Brain (organoid and tissue), 16 donors: ENCODE measurements at places on chromosomes 3 and 15. TPM values are rescaled to one million over a fixed set of nuclear protein-coding genes. Genes with fewer than 3 reads are reported as not detected.

DNA sequence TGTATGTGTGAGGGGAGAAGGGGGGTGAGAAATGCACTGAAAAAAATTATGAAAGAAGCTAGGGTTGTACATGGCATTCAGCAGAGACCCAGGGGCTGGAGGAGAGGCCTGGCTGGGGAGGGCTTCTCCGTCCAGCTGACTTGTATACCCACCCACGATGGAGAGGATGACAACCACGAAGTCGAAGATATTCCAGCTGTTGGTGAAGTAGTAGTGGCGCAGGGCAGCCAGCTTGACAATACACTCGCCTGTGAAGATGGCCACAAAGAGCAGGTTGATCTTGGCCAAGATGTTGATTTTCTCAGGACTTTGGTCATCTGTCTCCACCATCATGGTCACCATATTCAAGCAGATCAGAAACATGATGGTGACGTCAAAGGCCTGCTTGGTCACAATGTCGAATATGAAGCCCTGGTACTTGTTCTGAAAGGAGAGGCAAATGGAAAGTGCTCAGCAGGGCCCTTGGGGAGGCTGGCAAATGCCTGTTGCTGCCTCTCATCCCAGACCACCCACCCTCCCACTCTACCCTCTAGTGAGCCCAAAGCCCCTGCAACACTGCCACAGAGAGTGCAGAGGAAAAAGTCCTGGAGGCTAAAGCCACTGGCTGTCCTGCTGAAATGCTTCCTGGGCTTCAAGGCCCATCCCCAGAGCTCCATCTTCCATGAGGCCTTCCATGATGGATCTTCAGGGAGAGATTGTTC lies 58.1 kb downstream of the EXOG start:
- no peak for DNase-seq

- DNase-seq: no peak
Measured at GRCh38 chr3:132549890-132550578, 47.0 kb upstream of the ACKR4 start.

- no peak for DNase-seq
Measured at GRCh38 chr3:42489116-42489936, 13.1 kb upstream of the VIPR1 start.

GRCh38 chr3:105119801-105120340 lies 246.8 kb upstream of the ALCAM start:
- no peak for DNase-seq

DNA sequence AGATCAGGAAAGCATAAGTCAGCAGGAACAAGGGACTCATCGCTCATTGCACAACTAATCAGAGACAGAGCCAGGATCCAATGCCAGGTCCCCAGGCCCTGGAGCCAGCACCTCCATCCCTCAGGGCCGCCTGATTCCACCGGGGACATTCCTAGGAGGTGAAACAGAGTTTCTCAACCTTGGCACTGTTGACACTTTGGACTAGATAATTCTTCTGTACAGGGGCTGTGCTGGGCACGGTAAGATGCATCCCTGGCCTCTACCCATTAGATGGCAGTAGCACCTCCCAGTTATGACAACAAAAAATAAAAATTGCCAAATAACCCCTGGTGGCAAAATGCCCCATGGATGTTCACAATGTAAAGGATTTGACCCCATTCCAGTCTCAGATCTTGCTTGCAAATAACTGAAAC lies 127.7 kb downstream of the MTHFS start:
- DNase-seq: no peak

GRCh38 chr3:154285221-154285620 lies 39.1 kb downstream of the DHX36 start:
- DNase-seq: no peak

DNA sequence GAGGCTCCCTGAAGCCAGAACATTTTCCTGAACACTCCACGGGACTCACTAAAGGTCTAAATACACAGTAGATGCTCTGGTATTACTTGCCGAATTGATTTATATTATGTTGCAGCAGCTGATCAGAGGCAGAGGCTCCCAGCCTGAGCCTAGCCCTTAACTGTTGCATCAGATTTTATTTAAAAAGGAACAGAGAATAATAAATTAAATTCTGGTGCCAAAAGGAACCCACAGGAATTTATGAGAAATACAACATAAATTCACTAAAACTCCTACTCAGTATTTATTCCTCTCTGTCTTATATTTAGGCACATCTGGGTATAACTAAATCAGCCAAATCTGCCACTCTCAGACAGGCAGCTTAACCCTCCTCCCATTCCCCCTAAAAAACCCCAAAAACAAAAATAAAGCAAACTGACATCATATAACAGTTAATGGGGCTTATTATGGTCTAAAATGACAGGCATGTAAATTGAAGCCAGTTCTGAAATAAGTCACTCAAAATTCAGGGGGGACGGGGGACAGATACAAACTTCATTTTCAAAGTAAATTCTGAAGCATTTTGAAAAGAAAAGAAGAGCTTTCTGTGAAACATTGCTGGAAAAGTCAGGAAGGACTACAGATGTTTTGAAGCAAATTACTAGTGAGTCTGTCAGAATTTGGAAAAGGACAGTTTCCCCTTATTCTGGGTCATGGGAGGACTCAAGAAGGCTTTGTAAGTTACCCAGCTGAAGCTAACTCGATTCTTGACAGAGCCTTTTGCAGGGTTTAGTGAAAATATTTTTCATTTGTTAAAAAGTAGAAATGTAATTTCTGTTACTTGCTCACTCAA lies 53.8 kb upstream of the CORO2B start:
- DNase-seq: no peak

Gene HSPBAP1
- 5.3 TPM for polyA plus RNA-seq

Gene GOLGA6L7
- not detected for polyA plus RNA-seq

Gene BCL2A1
- not detected for polyA plus RNA-seq
